ENCODE measurements at places on chromosomes 3 and 15. TPM values are rescaled to one million over a fixed set of nuclear protein-coding genes. Genes with fewer than 3 reads are reported as not detected.

Gene BTLA
- total RNA-seq, result not detected

Gene OR5K2
- not detected for total RNA-seq

Gene FANCD2OS
- total RNA-seq, result not detected

Gene SPSB4
- total RNA-seq, result 1.2 TPM

Gene C3orf20
- total RNA-seq, result 0.13 TPM

Gene GPR149
- not detected for total RNA-seq

Gene GPR160
- total RNA-seq, result 14.6 TPM

Gene A4GNT
- not detected for total RNA-seq

Gene TRA2B
- 132 TPM for total RNA-seq

Gene TGM5
- total RNA-seq, result not detected

Gene C3orf85
- total RNA-seq, result not detected

Gene PEX5L
- 5.2 TPM for total RNA-seq

Gene MOBP
- total RNA-seq, result not detected

DNA sequence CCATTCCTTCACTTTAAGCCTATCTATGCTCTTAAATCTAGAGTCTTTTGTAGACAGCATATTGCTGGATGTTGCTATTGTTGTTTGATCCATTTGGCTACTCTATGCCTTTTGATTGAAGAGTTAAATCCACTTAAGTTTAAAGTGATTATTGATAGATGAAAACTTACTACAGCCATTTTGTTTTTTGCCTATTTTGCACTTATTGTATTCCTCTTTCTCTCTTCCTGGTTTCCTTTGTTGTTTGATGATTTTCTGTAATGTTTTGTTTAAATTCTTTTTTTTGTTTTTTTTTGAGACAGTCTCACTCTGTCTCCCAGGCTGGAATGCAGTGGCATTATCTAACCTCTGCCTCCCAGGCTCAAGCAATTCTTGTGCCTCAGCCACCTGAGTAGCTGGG is 19.8 kb downstream of the IQCF6 start:
- no peak for DNase-seq

- DNase-seq, result no peak
Observed at GRCh38 chr3:166285001-166285400, 447.8 kb upstream of the BCHE start.

DNA sequence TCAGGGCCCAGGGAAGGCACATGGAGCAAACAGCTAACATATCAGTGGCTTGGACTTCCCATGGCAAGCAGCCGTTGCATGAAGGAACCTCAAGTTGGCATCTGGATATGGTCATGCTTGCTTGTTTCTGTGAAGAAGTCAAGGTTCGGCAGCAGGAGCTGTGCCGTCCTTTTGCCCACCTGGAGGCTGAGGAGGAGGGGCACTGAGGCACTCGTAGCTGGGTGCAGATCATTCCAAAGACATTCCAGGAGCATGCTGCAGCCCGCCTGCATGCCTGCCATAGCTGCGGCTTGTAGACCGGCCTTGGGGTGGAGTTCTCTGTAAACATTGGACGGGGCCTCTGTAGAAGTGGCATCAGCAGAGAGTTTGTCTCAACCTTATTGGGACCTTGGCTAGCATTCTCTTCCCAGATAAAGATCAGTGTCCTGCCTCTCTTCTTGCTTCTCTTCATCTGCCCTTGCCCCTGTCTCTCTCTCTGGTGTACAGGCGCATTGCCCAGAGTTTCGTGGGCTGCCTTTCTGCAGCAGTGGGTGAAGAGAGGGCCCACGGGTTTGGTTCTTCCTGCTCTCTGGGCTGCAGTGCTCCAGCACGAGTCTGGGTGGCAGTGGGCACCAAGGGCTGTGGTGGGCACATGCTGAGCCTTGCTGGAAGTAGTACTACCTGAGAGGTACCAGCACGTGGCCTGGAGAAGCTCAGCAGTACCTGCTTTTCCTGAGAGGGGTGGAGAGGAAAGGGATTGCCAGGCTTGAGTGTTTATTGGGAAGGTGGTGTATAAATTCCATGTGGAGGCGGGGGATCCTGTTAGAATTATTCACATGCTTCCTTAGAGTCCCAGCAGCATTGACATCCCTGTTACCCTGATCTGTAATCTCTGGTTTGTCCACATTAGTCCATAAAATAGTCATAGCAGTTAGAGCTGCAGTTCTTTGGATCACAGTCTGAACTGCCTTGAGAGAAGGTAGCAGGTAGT is 49.4 kb downstream of the CHCHD6 start:
- no peak for DNase-seq

DNA sequence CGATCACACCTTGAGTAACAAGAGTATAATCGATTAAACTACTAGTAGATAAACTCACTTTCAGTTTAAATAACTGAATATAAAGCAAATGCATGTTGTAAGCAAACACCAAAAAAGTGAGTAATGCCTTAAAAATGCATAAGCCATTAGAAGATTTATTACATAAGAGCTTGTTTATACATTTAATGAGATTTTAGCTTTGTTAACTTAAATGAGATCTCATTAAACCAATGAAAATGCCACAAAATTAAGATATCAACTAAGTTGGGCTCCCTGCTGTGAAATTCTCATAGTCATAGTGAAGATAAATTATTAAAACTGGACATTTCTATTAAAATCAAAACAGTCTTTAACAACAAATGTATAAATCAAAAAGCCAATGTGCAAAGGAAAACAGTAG is 701.2 kb downstream of the NLGN1 start:
- no peak for DNase-seq

DNA sequence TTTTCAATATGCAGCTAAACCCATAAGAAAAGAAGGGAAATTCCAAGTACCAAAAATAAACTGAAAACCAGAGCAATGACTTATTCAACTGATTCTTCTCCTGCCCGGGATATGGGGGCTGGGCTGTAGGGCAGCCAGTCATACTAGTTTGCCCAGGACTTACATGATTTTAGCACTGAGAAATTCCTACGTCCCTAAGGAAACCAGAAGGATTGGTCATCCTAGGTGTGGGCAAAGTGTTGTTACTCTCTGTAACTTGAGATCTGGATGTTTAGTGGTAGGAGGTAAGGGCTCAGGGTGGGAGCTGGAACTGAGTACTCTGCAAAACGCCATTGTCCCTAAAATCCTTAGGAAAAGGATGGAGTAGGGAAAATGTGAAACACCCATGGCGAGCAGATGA is 1.2 kb upstream of the DAZL start:
- no peak for DNase-seq

- DNase-seq, result no peak
Observed at GRCh38 chr3:55500555-55501330, 13.6 kb upstream of the WNT5A start.

DNA sequence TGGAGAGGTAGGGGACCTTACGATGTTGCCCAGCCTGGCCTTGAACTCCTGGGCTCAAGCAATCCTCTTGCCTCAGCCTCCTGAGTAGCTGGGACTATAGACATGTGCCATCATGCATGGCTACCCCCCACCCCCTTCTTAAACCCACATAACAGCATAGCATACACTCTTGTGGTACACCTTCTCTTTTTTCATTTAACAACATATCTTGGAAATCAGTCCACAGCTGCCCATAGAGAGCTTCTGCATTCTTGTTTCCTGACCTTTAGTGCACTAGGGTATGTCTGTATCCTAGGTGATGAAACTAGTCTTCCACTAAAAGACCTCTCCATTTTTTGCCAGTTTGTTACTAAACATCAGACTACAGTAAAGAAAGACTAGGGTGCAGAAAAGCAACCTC is 33.0 kb downstream of the SLC28A1 start:
- DNase-seq, result no peak

DNA sequence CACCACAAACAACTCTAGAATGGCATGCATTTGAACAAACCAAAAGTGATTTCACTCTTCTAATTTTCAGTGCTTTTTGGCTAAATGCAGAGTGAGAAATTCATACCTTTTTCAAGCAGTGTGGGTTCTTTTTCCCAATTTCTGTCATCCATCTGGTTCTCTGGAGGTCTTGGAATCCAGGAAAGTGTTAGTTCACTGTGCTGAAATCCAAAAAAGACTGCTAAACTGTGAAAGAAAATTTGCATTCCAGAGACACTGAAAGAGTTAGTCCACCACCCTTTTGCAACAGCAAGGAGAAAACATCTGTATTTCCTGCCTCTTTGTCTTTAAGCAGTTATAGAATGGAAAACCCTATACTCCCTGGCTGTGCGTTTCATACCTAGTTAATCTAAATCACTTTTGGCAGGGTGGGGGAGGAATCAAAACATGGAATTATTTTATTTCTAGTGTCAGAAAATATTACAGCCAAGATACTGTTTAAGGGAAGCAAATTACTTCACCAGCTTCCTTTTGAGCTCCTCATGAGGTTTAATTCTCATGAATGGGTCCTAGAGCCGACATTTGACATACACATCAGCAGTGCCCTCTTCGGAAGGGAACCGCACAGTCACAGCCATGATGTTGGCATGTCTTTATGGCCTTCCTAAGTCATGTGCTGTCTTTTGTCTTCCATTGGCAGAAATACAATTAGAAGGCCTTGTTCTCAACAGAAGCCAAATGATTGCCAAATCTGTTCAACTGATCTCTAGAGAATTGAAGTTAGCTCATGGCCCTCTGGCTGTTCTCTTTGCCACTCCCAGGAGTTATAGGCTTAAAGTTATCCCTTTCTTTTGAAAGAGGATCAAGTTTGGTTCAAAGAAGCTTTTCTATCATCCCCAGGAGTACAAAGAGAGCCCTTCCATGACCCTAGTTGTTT is 317.7 kb upstream of the TPRG1 start:
- DNase-seq, result no peak

GRCh38 chr3:73010158-73010557 is 13.5 kb downstream of the PPP4R2 start:
- DNase-seq, result no peak

- peak; percentile 94 for DNase-seq
Observed at GRCh38 chr15:74373731-74374647, 6.5 kb upstream of the CYP11A1 start.

DNA sequence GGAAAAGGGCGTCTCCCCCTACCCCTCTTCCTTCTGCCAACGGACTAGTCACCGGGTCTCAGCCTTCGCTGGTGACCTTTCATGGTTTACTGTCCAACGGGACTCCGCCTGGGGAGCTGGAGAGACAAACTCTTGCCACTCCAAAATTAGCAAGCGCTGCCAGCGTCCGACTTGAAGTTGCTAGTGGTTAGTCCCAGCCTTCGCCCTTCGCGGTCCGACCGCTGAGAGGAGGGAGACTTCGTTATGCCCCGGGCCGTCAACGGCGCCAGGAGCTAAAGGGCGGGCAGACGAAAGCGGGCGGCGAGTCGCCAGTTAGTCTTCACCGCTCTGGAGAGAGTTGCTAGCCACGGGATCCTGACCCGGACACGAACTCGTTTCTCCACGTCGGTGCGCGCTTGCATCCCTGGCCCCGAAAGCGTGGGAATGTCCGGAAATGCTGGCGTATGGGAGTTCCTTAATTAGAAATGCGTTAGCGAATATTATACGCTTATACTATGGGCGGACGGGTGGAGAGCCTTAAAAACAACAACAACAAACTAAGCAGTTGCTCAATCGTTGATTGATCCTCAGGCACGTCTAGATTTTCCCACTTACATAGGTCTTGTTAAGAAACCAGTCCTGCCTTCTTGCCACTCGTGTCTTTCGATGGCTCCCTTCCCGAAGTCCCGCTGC is 716 bp downstream of the SMC4 start:
- DNase-seq, result peak; percentile 34

DNA sequence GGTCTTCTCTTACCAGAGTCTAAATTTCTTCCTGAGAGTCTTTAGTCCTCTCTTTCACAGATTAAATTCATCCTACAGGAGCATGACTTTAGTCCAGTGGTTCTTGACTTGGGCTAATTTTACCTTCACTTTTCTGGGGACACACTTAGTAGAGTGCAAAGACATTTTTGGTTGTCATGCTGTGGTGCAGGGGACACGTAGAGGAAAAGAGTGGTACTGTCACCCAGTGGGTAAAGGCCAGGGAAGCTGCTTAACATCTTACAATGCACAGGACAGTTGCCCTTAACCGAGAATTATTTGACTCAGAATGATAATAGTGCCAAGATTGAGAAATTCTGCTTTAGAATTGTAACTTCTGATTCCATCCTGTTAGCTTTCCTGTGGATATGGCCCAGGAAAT is 772.5 kb upstream of the GRM7 start:
- no peak for DNase-seq

DNA sequence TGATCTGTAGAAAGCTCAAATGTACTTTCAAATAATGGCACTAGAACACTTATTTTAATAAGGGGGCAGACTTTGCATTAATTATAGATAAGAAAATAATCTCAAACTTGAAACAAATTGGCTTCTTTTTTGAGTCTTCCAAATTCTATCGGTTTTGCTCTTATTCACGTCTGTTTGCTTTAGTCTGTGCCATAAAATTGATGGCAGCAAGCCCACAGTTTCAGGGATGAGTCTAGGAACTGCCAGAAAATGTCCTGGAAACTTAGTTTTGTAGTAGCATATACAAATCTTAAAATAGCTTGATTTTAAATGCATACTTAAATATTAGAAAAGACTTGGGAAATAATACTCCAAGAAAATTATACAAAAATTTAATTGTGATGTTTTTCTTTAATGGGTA is 39.7 kb downstream of the BCHE start:
- no peak for DNase-seq

- no peak for DNase-seq
Observed at GRCh38 chr3:178436773-178437172, 99.5 kb upstream of the KCNMB2 start.

GRCh38 chr3:38646630-38647029 is 2.9 kb downstream of the SCN5A start:
- peak; percentile 45 for DNase-seq

- DNase-seq, result peak; percentile 67
Observed at GRCh38 chr3:183555541-183556081, at the start of gene KLHL6. Gene KLHL6 (minus strand): TSS chr3:183555706. CDS start chr3:183555653, 53 bp downstream.

GRCh38 chr15:29364426-29365078 is 94.9 kb upstream of the NSMCE3 start:
- no peak for DNase-seq

GRCh38 chr15:58478035-58478434 is 46.2 kb downstream of the LIPC start:
- DNase-seq, result no peak

DNA sequence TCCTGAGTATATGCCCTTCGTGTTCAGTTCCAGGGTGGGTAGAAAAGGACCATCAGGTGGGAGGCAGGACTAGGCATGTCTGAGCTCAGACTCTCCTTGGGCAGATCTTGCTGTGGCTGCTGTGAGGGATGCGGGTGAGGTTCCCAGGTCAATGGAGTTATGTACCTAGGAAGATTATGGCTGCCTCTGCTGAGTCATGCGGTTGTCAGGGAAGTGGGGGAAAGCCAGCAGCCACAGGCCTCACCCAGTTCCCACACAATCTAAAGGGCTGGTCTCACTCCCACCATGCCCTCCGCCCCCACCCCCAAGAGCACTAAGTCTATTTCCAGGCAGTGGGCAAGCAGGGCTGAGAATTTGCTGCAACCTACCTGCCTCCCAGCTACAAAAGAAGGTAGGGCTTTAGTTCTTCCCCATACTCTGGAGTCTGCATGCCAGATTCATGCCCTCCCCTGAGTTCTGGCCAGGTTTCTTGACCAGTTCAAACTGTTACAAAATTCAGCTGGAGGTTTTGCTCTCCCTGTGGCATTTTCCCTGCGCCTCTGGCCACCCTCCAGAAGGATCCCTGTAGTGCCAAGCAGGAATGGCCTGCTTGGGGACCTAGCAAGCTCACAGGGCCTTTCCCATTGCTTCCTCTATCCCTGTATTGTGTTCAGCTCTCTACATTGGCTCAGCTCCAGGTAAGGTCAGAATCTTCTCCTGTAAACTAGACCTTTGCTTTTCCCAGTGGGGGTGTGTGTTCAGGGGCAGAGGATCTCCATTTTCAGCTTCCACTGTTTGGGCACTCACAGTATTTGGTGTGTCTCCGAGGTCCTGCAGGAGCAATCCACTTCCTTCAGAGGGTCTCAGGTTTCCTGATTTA is 12.7 kb upstream of the TMCO5A start:
- DNase-seq, result no peak

- DNase-seq, result no peak
Observed at GRCh38 chr3:140906785-140907184, 34.9 kb upstream of the SLC25A36 start.

GRCh38 chr3:51102396-51102795 is 282.7 kb upstream of the MANF start:
- no peak for DNase-seq

Data from endothelial cell (in vitro differentiated cells).